H1 (cell line): ENCODE measurements at places on chromosomes 6 and 20.

DNA sequence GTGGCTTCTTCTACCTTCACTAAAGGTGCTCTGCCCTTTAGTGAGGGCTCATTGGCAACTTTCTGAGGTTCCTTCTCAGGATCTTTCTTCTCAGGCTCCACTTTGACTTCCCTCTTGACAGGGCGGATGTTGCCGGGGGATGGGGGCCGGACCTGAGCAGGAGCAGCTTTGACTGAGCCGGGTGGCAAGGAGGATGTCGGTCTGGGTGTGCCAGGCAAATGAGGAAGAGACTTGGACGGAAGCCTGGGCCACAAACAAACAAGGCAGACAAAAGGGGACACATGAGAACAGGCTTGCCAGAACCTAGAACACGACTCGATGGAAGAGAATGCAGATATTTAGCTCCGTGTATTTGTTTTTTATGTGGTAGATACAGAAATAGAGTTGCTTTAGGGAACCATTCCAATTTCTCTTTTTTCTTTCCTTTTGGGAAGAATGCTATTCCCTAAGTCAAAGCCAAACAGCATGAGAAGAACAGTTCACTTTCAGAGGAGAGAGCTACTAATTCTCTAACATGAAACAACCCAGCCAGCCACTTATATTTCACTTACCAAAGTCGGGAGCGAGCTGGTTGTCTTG lies 76.2 kb upstream of the BCLAF1 start:
- no peak for DNase-seq
- no peaks in the 10 kb centered on the region for H3K4me1 ChIP-seq
- peaks cover 33% of the 10 kb centered on the region for H3K36me3 ChIP-seq
- H3K4me3 ChIP-seq: no peak overlapping the region
- no peaks in the 10 kb centered on the region for H3K27me3 ChIP-seq

- peaks cover 9% of the 10 kb centered on the region for H3K4me1 ChIP-seq
- no peaks in the 10 kb centered on the region for H3K27me3 ChIP-seq
- DNase-seq: no peak
- H3K36me3 ChIP-seq: no peaks in the 10 kb centered on the region
These were observed 6.0 kb upstream of the QKI start for GRCh38 chr6:163408352-163408991.

GRCh38 chr6:18389479-18389878 lies 2.3 kb downstream of the RNF144B start:
- no peak overlapping the region for H3K4me3 ChIP-seq
- no peak for DNase-seq
- H3K27ac ChIP-seq: no peak overlapping the region
- H3K36me3 ChIP-seq: no peaks in the 10 kb centered on the region
- H3K4me1 ChIP-seq: peaks cover 7% of the 10 kb centered on the region

- DNase-seq: no peak
- H3K27me3 ChIP-seq: no peaks in the 10 kb centered on the region
- no peak overlapping the region for H3K4me3 ChIP-seq
- H3K27ac ChIP-seq: no peak overlapping the region
These were observed 535.9 kb downstream of the FRK start for GRCh38 chr6:115524821-115525220.

DNA sequence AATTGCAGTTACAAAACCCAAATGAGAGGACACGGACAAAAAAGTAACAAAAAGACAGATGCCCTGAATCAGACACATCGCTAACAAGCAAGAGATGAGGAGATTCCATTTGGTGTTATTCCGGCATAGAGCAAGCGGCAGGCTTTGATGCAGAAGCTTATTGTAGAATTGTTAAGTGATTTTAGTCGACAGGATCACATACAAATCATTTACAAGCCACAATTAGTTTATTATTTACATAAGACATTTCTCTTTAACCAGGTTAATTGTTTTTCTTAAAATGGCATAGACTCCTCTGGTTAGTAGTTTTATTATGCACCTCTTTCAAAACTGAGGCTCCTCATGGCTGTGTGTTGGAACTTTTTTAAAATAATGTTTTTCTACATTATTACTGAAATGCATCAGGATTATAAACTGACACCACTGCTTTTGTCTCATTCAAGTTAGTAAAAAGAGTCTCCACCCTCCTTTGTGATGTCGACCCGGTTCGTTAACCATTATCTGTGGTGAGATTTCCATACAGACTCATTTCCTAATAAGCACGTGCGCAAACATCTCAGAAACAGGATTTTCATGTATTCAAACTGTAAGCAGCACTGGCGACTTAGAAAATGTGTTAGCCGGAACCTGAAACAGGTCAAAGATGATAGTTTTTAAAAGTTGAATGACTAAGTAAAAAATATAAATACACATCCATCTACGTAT lies 119.8 kb downstream of the COL12A1 start:
- H3K36me3 ChIP-seq: no peaks in the 10 kb centered on the region
- no peaks in the 10 kb centered on the region for H3K27me3 ChIP-seq
- H3K4me1 ChIP-seq: peaks cover 12% of the 10 kb centered on the region; the same call in 1 of the 2 replicates
- no peak overlapping the region for H3K27ac ChIP-seq

- H3K4me1 ChIP-seq: no peaks in the 10 kb centered on the region
- no peak for DNase-seq
- no peaks in the 10 kb centered on the region for H3K27me3 ChIP-seq
These were observed 320.1 kb downstream of the TAF4 start for GRCh38 chr20:61745397-61746146.

DNA sequence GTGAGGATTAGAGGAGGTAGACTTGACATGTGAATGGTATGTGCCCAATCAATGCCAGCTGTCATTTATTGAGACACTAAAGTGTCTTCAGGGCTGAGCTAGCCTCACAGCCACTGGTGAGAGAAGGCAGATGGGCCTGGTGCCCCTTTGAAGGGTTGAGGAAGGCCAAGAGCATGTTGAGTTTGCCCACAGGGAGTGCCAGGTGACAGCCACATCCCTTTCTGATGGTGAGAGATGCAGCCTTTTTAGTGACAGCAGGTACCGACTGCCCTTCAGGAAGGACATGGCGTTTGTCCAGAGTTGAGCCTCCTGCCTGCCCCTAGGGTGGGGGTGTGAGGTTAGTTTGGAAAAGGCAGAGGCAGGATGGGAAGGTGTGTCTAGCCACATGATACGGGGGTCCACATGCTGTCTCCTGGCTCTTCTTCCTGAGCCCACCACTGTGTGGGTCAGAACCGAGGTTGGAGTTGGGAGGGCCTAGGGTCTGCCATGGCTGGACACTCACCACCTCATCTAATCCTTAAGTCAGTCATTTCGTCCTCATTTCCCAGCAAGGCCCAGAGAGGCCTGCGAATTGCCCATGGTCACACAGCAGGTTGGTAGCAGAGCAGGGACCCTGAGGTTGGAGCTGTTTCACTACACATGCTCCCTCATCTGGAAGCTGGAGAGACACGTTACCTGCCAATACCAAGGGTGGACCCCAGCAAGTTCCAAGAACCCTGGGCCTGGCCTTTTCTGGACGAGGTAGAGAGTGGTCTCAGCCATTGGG lies 32.5 kb downstream of the SPDEF start:
- DNase-seq: no peak
- no peaks in the 10 kb centered on the region for H3K36me3 ChIP-seq
- H3K4me3 ChIP-seq: no peak overlapping the region
- peaks cover 3% of the 10 kb centered on the region for H3K4me1 ChIP-seq
- no peak overlapping the region for H3K27ac ChIP-seq
